NCI-H1436 treated with DMSO at 0.1 percent for 48 hours (cell line): ENCODE measurements at places on chromosomes 4 and X.

DNA sequence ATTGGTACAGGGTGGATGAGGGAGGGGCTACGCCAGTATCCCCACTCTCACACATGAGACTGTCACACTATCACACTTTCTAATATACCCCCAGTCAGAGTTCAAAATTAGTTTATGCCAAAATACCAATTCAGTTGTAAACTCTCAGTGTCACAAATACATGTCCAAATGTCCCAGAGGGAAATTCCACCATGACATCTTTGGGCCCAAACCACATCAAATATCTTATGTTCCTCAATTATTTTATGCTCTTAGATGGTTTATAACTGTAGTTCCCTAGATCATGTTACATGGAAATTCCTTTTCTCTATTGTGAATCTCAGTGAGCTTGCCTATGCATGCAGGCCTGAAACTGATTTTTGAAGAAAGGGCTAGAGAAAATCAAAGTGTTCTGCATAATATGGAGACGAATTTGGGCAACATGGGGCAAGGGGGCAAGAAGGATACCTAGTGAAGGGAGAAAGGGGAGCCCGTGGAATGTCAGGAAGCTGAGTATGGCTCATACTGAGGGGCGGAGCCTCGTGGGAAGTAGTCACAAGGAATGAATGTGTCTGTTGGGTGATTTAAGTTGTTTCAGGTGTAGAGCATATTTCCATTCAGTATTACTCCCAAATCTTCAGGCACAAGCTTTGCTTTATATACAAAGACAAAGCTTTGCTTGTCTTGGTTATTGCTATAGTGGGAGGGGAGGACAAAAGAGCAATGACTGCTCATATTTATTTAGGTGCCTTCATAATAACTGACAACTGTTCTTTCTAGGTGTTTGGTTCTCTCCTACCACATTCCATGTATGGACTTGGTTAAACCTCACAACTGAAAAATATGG lies 40.8 kb downstream of the CLNK start:
- DNase-seq = no peak

- DNase-seq = no peak
Measured at GRCh38 chr4:74414149-74414809, 30.7 kb upstream of the AREG start.

DNA sequence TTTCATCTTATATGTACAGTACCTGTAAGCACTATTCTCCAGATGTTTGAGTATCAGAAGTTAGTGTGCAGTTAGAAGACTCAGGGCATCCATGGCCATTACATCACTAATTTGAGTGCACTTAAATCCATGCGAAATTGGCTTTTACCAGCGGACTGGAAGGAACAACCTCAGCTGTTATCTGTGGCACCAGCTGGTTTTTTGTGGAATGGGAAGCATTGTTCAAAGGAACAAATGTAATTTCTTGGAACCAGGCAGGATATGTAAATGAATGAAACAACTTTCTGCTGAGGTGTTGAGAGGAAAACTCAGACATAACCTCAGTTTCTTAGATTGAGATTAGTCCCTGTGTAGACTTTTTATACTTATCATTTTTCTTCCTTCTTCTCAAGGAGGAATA lies 60.2 kb downstream of the PDGFRA start:
- DNase-seq = no peak

- no peak for DNase-seq
Measured at GRCh38 chr4:24880186-24880585, 32.7 kb downstream of the CCDC149 start.

DNA sequence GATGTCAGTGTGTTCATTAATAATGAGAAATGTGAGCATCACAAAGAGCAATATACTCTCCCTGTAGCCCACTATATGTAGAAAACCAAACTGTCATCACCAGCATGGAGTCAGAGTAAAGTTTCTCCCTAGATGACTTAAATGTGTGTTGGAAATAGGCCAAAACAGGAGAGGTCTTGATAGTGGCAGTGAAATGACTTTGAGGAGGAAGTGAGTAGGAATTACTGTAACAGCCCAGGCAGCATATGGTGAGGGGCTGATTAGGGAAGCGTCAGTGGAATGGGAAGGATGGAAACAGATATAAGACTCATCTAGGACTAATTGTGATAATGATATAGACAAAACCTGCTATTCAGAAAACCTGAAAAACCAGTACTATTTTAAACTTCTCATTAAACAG lies 83.9 kb downstream of the ATXN3L start:
- no peak for DNase-seq

DNA sequence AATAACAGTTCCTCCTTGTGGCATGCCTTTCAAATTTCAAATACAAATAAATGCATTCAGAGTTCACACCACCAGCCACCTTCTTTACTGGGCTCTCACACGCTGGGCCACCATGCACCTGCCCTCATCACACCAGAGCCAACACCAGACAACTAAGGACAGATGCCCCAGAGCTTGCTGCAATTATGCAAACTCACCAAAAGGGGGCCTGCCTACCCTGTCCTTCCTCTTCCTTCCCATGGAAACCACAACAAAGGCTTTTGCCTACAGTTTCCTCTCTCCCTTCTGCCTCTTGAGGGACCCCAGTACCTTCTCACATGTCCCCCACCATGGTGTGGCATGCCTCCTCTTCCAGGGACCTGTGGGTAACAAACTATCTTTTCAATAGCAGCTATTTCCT lies 1333.9 kb upstream of the TENM3 start:
- no peak for DNase-seq

DNA sequence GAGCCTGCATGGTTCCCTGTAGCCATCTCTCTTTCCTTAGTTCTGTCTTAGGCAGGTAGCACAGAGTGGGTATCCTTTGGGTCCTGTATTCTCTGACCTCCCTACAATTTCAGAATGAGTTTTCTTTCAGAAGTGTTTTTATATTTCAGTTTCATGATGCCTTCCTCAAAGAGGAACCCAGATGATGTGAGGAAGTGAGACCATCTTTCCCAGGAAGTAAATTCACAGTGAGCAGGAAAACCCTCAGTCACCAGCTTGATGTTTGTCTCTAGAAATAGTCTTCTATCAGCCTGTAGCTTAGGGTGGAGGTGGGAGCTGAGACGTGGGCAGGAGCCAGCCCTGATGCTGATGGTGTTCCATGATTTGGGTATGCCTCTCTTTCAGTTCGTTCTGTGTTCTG lies 16.9 kb downstream of the PLAC1 start:
- no peak for DNase-seq

- no peak for DNase-seq
Measured at GRCh38 chr4:147683188-147683591, 773 bp downstream of the PRMT9 start.

DNA sequence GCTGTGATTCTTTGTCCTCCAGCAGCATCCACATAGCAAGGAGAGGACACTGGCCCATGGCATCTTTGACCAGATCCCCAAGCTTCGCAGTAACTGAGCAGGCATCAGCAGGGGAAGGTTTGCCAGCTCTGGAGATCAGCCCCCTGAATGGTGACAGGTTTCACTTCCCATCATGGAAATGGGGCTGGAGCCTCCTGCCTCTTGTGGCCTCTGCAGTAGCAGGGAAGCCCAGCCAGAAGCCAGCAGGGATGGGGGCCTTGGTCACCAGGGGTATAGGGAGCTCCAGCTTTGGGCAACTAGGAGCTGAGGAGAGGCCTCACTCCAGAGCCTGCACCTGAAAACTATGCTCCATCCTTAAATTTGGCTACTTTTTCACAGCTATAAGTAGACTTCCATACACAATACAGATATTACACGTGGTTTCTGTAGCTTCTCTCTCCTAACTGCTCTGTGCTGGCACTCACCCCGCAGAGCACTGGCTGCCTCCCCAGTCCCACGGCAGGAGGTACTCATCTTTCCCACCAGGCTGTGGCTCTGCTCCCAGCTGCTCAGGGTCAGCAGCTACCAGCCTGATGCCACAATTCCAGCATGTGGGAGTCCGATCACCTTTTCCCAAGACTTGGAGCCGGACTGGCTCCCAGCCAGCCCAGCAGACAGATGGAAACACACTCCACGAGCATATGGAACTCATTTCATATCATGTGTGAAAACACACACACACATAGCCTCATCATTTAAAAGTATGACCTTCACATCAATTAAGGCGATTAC lies 2.8 kb downstream of the TMEM271 start:
- no peak for DNase-seq

DNA sequence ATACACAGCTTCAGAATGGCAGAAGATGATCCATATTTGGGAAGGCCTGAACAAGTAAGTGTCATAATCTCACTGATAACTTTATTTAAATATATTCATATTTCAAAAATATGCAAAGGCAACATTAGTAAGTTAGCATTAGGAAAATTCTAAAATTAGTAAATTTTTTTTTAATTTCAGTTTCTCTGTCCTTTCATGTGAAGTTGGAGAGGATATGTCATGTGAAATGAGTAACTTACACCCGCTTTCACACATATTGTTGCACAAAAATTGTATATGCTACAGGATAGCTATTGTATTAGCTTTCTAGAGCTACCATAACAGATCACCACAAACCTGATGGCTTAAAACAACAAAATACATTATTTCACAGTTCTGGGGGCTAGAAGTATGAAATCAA lies 24.3 kb downstream of the NFKB1 start:
- no peak for DNase-seq

GRCh38 chr4:177293208-177294033 lies 16.3 kb upstream of the NEIL3 start:
- DNase-seq = no peak

- no peak for DNase-seq
Measured at GRCh38 chr4:8775121-8775520, 96.5 kb downstream of the HMX1 start.

GRCh38 chr4:124933521-124933920 lies 221.0 kb upstream of the ANKRD50 start:
- no peak for DNase-seq

DNA sequence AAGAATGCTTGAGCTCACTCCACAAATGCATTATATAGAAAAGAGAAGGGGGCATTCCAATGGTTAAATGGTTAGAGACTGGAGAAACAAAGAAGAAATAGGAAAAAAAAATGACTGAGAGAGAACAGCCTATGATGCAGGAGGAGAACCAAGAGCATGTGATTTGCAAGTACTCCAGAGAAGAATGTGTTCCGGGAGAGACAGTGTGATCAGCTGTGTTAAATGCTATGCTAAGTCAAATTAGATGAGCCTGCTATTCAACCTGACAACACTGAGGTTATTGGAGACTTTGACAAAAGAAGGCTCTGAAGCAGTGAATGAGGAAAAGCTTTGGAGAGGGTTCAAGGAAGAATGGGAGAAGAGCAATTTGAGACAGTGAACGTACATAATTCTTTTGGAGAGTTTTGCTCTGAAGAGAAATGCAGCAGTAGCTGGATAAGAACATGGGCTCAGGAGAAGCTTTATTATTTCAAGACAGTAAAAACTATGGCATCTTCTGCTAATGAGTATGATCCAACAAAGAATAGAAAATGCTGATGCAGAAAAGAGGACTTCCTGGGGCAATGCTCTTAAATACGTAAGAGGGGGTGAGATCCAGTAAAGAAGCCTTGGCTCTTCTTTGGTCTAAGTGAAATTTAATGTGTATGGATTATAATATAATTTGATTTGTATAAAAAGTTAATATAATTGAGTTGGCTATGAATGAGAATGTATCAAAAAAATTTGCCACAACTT lies 66.3 kb downstream of the PPP3CA start:
- no peak for DNase-seq

- DNase-seq = no peak
Measured at GRCh38 chr4:70714079-70714887, 7.5 kb upstream of the RUFY3 start.

DNA sequence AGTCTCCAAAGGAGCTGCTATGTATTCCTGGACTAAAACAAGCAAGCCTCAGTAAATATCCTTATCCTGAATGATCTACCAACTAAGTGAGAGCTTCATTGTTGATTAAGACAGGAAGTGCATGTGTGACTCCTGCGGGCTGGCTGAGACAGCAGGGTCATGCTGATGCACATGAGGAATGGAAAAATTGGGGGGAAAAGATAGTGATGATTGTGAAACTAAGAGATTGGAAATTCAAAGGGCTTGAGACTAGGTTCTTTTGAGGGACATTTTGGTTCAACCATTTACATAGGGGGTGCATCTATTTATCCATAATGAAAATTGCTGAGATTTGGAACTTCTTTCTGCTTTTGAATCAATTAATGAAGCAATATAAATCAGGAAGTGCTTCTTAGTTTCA lies 61.1 kb upstream of the C1QTNF7 start:
- DNase-seq = no peak

GRCh38 chrX:150572206-150572605 lies 3.8 kb downstream of the MTM1 start:
- DNase-seq = no peak

DNA sequence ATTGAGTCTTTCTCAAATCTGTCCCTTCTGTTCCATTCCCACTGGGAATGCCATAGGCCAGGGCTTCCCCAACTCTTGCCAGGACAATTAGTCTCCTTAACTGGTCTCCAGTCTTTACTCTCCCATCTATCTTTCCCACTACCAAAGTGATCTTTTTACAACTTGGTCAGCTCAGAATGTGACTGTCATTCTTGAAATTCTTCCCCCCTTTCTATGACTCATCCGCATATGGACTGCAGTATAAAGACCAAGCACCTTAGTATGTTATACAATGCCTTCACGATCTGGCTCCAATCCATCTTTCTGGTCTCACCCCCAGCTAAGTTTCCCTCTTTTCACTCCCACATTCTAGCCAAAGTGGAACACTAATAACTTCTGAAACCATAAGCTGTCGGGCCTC lies 383.8 kb downstream of the OPHN1 start:
- DNase-seq = no peak
